ENCODE measurements at places on chromosomes 7 and 10.
A peak's percentile ranks its signal among the peaks of the same experiment; 100 is the strongest.

- DNase-seq: no peak
These were observed 25.8 kb upstream of the PCGF5 start for GRCh38 chr10:91194497-91195179.

DNA sequence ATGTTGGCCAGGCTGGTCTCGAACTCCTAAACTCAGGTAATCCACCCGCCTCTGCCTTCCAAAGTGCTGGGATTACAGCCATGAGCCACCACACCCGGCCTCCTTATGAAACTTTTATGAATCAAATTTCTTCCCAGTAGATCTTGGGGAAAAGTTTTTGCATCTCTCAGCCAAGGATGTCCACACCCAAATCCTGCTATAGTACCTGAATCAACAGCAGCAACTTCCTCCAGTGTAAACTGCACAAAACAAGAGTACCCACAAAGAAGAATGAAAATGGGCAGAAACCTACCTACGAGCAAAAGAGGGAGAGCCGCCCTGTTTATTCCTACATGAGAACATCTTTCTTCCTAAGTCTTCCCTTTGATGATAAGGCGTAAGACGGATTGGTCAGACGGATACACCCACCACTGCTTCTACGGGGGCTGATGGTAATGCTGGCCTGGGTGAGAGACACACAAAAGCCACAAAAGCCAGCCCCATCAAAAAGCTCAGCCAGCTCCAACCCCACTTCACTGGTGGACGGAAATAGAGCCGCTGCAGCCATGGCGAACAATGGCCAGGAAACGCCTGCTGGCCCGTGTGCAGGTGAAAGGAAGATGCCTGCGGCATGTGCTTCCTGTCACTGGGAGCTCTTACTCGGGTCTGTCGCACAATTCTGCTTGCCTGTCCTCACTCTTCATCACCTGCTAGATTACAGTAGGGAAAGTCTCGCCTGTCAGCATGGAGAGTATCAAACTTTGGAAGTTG, 10.4 kb downstream of the JCAD start:
- DNase-seq: no peak

GRCh38 chr7:130383187-130383980, 3.1 kb downstream of the CPA1 start:
- DNase-seq: no peak

GRCh38 chr7:155455776-155456737, 1.9 kb upstream of the EN2 start:
- no peak for DNase-seq

DNA sequence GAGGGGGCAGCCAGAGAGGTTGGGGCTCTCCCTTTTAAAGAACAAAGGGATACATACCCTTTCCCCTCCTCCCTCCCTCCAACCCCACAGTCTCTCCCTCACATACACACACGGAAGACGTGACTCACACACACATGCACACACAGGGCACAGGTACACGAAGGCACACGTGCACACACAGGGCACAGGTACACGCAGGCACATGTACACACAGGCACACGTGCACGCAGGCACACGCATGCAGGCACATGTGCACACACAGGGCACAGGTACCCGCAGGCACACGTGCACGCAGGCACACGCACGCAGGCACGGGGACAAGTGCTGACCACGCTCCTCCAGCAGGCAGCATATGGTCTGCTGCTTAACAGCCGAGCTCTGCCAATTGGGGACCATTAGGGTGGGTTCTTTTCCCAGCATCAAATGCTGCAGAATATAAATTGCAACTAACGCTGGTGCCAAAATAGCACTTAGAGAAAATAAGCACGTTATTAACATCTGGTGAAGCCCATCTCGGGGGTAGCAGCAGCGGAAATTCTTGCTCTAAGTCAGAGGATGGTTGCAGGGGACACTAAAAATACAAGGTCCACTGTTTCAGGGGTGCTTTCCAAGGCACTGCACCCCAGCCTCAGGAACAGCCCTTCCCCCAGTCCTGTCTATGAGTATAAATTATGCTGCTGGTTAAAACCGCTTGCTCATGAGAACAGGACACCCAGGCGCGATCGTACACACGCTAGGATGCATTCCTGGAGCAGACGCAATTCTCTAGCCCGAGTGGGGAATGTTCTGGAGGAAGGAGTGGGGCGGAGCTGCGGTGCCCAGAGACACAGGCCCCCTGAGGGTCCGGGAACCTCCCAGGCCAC, 55.2 kb upstream of the TNRC18 start:
- no peak for DNase-seq

GRCh38 chr7:2626498-2627117, 5.2 kb upstream of the TTYH3 start:
- DNase-seq: no peak

- DNase-seq: no peak
These were observed 187.3 kb downstream of the CCDC3 start for GRCh38 chr10:12814166-12814565.

GRCh38 chr7:471866-472639, 47.6 kb downstream of the PDGFA start:
- peak; percentile 56 for DNase-seq

DNA sequence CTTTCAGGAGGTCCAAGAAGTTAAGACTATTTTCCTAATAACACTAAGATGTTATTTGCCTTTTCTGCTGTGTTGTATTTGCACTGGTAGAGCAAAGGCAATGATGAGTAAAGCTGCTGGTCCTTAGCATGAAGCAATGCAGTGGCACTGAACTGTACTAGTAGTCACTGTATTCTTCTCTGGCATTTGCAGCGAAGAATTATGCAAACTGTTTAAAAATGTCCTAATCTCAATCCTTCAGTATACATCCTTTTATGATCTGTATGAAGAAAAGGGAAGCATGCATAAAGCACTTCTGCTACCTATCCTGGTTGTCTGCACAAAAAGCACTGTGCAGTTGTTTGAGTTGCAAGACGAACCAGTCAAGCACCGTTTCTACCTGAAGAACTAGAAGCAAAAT, 20.4 kb downstream of the IGF2BP3 start:
- DNase-seq: no peak

DNA sequence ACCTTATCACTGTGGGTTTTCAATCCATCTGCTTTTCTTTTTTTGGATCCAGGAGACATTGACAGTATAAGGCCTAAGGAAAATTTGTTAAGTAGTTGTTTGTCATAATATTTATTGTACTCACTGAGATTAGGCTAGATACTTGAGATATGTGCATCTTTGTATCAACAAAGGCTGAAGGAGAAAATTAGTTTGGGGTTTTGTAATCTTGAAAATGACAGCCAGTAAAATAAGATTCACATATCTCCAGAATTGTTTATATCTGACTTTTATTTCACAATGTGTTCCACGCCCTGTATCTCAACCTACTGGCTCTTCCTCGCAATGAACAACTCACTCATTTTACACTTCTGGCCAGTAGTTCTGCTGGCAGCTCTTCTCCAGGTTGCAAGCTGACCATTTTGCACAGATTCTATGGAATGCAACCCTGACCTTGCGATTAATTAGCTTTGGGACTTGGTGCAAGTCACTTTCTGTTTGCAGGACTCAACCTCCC, 132.7 kb downstream of the GATA3 start:
- DNase-seq: no peak

GRCh38 chr7:34886856-34887255, 150.4 kb downstream of the DPY19L1 start:
- DNase-seq: no peak

All from HEK293T (cell line).